NCI-H187 (cell line): ENCODE measurements at places on chromosomes 12 and 14.

DNA sequence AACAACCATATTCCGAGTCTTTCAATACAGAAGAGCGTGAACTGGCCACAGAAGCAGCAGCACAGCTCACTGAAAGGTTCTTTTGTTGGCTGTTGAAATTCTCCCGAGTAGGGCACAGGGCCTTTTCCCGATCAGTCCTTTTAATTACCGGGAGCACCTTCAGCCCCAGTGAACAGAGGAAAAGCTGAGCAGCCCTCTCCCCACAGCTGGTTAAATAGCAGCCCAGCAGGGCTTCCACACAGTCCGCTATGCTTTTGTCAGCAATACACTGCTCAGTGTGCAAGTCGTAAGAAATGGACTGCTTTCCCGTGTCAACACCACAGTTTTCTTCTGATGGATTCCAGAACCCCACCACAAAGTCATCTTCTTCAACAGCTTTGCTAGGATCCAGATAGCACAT is 61.3 kb downstream of the DICER1 start:
- DNase-seq = no peak

GRCh38 chr12:50021031-50021430 is 4.3 kb downstream of the RACGAP1 start:
- no peak for DNase-seq

GRCh38 chr12:42853370-42854140 is 264.0 kb upstream of the PRICKLE1 start:
- DNase-seq = no peak

DNA sequence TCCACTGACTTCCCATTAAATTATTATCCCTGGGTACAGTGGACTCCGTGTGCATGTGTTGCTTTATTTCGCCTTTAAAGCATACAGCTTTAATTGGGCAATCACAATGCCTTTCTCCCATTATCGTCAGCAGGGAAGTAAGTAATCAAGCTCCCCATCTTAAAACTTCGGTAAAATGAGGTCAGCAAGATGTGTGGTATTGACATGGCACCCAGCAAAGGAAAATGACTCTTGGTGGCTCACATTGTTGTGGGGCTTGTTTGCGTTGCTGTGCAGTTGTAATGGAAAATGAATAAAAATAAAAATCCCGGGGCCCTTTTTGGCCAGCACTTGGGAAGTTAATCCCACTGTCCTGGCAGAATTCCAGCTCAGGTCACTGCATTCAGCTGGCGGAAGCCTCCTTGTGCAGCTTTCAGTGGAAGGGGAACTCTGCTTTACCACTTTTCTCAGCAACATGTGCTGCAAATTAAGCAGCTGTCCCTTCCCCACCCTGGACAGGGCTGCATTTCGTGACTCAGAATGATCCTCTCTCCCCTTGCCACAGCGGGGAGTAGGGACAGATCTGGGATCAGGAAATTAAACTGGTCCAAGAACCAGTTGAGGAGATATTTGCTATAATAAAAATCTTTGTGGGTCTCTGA is 13.9 kb upstream of the ATP2A2 start:
- no peak for DNase-seq

DNA sequence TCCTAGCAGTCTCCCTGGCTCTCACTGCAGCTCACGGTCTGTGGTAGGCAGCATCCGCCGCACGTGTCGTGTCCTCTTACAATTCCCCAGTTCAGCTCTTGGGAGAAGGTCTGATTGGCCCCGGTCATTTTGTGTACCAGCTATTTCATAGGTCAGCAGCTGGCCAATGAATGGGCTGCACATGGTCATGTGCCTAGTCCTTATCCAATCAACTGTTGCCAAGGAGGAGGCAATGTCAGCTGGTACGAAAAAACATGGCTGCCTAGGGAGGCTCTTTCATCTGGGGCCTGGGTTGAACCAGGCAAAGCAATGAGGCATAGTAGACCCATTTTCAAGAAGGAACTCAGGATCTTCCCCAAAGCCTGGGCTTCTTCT is 46.1 kb downstream of the RNFT2 start:
- DNase-seq = no peak

- DNase-seq = no peak
Observed at GRCh38 chr12:131592972-131593371, 117.9 kb upstream of the SFSWAP start.

- no peak for DNase-seq
Observed at GRCh38 chr12:89994911-89995310, 286.3 kb upstream of the ATP2B1 start.

- DNase-seq = no peak
Observed at GRCh38 chr12:3361146-3361545, 129.9 kb upstream of the PRMT8 start.

DNA sequence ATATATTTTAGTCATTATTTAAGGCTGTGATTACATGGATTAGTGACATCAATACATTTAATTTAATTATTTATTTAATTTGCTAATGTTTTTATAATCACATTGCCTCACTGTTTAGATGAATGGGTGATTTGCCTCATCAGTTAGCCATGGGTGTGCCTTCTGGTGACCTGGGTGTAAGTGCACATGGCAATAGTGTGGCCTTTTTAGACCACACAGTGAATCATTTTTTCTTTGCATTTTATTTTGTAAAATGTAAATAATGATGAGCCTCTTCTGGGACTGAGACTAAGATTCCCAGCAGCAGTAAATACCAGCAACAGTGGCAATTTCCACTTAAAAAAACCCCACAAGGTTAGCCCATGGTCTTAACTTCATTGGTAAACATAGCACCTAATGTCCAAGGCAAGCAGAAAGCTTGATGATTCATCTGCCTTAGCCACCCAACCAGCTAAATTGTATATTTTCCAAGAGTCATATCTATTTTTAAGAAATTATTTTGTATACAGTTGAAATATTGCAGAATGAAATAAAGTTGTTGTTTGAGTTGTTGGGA is 235.9 kb upstream of the NOVA1 start:
- no peak for DNase-seq
